Right atrium auricular region (tissue), 2 donors: ENCODE measurements at places on chromosomes 11 and 22.

GRCh38 chr22:24805790-24806662 lies at the start of gene SGSM1:
SGSM1 (plus strand) TSS chr22:24806211; CDS start chr22:24806326, 115 bp downstream.
- peak; percentile 77 for DNase-seq

DNA sequence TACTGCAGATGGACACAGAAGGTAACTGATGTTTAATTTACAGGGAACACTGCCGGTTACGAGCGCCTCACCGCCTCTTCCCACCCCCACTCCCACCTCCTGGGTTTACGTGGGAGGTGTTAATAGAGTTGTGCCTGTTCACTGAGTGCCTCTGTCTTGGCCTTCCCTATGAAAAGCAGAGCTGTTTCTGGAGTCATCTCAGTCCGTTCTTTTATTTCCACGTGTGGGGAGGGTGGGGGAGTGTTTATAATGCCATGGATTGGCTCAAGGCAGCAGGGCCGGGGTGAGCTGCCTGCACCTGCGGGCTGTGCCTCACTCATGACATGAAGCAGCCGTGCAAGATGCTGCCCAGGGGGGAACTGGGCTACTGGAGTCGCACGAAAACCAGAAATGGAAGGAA lies 322.7 kb downstream of the CADM1 start:
- no peak for DNase-seq

- no peak for DNase-seq
These were observed 1097.4 kb upstream of the CCDC90B start for GRCh38 chr11:84383576-84383975.

GRCh38 chr11:112877581-112877980 lies 83.6 kb upstream of the NCAM1 start:
- no peak for DNase-seq

- no peak for DNase-seq
These were observed 4.2 kb upstream of the NFAM1 start for GRCh38 chr22:42436404-42436803.

DNA sequence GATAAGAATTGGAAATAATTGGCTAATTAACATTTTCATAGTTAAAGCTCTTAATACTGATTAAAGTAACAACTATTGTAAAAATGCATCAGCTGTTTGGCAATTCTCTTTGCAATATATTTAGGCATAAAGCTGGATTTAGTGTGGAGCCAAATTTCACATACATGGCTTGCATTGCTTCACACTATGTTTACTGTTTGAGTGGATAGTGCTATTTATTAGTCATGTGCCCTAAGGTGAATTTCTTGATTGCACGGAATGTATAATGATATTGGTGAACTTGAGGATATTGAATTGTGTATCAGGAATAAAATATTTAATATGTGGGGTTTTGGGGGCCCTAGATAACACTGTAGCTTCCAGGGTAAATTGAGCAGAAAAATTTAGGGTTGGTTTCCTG lies 100.9 kb downstream of the AASDHPPT start:
- DNase-seq: no peak

GRCh38 chr11:87405843-87406242 lies 368.1 kb downstream of the TMEM135 start:
- peak; percentile 63 for DNase-seq

DNA sequence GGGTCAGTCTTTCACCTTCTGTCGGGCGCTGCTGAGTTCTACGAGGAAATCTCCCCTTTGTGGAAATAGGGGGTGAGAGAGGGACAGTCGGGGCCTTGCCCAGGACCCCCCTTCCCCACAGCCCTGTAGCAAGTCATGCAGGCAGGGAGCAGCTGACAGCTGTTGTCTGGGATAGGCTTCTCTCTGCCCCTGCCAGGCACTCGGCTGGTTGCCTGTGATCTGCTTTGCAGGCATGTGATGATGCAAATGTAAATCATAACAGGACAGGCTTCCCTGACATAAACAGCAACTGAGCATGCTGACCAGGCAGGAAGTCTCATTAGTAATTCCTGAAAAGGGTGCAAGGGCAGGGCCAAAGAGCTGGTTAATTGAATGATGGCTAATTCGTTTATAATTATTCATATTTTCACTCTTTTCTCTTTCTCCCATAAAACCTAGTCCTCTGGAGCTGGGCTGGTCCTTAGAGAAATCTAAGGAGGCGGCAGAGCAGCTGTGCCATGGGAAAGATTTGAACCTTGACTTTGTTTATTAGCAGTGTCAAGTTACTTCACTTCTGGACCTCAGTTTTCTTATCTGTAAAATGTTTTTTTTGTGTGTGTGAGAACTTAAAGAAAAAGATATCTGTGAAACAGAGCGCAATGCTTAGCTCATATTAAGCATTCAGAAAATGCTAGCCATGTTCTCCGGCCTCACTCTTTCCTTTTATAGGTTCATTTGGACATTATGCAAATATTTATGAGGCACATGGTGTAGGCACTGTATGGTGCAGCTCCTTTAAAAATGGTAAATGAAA lies 129.7 kb downstream of the LDLRAD3 start:
- DNase-seq: no peak

DNA sequence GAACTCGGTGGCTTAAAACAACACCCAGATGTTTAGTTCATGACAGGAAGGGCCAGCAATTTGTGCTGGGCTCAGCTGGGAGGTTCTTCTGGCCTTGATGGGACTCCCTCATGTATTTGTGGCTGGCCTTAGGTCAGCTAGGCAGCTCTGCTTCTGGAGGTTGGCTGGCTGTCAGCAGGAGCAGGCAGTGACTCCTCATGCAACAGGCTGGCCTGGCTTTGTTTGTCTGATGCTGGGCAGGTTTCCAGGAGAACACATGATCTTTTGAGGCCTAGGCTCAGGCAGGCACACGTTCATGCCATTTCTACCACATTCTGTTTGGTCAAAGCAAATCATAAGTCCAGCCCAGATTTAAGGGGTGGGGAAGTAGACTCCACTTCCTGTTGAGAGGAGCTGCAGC lies 571.2 kb downstream of the TBC1D22A start:
- DNase-seq: no peak

DNA sequence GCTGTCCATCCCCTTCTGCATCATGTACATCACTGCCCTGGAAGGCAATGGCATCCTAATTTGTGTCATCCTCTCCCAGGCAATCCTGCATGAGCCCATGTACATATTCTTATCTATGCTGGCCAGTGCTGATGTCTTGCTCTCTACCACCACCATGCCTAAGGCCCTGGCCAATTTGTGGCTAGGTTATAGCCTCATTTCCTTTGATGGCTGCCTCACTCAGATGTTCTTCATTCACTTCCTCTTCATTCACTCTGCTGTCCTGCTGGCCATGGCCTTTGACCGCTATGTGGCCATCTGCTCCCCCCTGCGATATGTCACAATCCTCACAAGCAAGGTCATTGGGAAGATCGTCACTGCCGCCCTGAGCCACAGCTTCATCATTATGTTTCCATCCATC lies 337 bp downstream of the OR52B6 start:
- DNase-seq: no peak

GRCh38 chr11:13868710-13869397 lies 93.7 kb upstream of the SPON1 start:
- DNase-seq: no peak

GRCh38 chr11:130886704-130887103 lies 29.6 kb downstream of the SNX19 start:
- no peak for DNase-seq

DNA sequence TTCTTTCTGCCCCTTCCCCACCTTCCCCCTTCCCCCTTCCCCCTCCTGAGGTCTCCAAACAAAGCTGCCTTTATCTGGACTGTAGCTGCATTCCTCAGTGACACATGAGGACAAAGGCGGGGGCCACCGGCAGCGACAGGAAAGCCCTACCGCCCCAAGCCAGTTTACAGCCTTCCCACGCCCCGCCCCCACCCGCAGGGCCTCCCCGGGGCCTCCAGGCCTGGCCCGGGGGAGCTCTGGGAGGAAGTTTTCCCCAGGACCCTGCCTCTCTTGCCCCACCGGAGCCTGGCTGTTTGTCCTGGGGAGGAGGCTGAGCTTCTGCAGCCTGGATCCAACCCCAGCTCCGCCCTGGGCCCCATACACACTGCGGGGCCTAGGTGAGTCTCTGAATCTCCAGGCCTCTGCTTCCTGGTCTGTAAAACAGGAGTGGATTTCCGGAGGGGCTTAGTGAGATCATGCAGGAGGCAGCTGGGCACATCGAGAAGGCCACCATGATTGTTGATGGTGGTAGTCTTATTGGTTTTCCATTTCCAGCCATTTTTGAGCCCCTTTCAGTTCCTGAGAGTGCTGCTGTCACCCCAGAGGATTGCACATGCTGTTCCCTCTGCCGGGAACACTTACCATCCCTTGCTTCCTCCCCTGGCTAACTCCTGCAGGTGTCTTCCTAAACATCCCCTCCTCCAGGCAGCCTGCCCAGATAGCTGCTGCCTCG lies 130.7 kb downstream of the MN1 start:
- no peak for DNase-seq

DNA sequence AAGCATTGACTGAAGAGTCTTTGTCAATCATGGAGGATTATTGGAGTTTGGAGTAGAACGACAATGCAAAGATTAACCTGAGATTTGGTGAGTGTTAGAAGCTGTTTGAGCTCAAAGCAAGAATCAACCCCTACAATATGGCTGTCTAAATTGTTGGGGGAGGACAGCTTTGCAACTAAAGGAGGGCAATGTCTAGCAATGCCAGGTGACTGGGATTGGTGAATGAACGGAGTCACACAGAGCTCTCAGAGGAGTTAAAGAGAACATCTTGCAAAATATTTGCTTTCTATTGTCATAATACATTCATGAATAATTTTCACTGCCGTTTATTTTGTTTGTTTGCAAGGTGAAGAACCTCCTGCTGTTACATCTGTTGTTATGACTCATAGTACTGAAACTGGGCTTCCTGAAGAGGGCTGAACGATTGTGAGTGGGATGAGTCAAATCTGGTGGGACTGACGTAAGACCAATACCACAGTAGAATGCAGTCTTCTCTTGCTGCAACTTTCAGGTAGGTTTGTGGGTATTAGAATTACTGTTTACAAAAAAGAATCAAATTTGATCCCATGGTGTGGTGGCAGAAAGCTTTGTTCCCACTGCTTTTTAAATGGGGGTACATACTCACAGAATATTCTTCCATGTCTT lies 281.9 kb downstream of the CADM1 start:
- no peak for DNase-seq

DNA sequence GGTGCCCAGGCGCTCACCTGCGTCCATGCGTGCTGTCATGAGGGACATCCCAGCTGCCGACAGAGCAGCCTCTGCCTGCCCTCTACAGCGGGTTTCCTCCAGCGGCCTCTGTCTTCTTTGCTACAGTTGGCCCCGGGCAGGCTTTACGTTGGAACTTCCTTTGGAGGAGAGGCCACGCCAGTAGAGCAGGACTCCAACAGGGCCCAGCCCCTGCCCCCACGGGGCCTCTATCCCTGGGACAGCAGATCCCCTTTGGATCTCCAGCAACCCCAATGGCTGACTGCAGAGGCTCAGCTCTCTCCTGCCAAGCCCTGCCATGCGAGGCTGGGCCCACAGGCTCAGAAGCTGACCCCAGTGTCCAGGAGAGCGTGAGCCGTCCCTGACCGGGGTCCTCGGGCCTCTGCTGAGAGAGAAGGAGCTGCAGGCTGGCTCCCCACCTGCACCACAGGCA lies 12.1 kb downstream of the TRPM5 start:
- DNase-seq: no peak

DNA sequence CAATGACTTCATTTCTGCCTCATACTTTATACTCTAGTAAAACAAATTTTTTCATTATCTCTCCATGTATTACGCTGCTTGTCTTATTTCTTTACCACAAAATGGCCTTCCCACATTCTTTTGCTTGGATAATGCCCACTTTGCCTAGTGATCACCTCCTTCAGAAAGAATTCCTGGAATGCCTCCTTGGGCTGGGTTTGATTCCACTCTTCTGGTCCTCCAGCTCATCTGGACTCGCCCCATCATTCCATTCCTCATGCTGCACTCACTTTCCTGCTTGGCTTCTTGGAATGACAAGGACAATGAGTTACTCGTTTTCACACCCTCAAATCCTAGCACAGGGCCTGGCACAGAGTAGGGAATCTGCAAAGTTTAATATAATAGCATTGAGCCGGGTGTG lies 475.1 kb upstream of the LARGE1 start:
- no peak for DNase-seq

DNA sequence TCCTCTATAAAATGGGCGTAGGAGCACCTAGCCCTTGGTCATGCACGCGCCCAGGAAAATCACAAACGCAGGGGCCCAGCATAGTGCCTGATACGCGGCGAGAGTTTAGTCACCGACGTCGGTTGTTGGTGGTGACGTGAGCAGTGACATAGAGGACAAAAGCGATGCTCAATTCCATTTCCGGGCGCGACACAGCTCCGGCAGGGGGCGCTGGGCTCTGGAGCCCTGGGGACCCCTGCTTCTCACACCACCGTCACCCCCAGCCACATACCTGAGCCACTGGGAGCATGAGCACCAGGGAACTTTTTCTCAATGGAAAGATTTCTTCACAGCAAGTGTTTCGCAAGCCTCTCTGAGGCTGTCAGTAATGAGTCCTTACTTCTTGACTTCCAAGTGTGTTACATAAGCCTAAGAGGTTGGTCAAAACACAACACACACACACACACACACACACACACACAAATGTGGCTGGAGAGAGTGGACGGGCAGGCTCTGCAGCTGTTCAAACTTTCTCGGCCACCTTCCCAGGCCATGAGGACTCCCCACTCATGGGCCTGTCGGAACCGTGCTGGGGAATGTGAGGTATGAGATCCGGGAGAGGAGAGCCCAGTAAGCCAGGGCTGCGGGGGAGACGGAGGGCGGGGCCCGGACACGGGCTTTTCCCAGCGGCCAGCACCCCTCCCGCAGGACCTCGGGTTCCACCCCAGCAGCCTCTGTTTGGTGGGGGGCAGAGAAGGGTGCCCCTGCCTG lies 36.9 kb upstream of the LINC01488 start:
- peak; percentile 86 for DNase-seq

DNA sequence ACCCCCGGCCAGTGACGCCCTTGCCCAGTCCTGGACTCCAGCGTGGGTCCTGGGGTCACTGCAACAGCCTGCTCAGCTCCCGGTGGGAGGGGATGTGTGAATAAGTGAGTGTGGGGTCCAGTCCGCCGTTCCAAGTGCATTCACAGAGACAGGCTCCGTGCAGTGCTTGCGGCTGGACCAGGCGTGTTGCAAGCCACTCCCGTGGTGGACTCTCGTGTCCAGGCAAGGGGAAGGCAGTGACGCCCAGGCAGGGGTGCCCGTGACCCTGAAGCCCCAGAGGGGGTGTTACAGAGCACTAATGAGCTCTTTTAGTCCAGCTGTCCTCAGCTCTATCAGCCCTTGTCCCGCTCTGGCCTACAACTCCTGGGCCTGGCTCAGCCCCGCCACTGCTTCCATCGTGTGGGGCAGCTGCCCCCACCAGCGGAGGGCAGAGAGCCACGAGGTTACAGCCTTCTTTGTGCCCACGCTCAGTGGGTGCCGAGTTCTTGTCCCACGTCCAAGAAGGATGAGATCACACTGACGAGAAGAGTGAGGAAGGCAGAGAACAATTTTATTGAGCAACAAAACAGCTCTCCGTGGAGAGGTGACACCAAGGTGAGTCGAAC lies 1807.5 kb downstream of the LRRC4C start:
- DNase-seq: no peak

GRCh38 chr11:81301166-81301830 lies 1432.4 kb downstream of the FAM181B start:
- no peak for DNase-seq
